Myocyte (in vitro differentiated cells): ENCODE measurements at places on chromosomes 2 and 18. TPM values are rescaled to one million over a fixed set of nuclear protein-coding genes. Genes with fewer than 3 reads are reported as not detected.

DNA sequence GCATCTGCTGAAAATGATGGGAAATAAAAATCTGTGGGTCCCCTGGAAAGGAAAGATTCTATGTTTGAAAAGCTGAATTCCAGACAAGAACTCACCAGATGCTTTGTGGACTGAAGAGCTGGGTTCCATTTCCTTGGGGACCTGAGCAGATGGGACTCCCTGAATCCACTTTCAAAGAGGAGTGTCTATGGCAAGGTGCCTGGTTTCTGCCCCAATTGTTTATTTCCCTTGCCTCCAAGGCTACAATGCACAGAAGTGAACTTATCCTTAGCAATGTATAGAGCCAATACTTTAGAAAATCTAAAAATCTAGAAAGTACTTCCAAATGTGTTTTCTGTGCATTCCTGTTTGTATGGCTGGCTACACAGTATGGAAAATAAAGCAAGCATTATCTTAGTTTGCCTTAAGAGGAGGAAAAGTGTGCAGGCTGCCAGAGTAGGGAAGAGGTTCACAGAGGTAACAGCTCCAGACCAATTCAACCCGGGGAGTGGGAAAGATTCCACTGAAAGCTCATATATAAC is 420.5 kb downstream of the NRXN1 start:
- DNase-seq, result no peak

DNA sequence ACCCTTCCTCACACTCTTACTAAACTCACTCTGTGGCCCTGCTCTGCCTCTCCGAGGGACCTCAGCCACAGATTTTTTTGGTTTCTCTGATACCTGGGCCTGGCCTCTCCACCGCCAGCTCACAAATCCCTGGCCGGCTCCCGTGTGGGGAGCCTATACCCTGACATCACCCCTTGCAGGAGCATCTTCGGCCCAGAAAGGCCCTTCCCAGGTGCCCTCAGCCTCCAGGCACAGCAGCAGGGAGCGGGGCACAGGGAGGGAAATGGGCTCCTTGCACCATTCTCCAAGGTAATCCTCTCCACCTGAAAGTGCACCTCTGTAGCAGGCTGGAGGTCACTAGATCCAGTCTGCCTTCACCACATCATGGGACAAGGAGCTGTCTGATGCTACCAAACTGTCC is 43.2 kb downstream of the CRACDL start:
- DNase-seq, result no peak

GRCh38 chr2:41924709-41925408 is 123.0 kb upstream of the PKDCC start:
- no peak for DNase-seq

DNA sequence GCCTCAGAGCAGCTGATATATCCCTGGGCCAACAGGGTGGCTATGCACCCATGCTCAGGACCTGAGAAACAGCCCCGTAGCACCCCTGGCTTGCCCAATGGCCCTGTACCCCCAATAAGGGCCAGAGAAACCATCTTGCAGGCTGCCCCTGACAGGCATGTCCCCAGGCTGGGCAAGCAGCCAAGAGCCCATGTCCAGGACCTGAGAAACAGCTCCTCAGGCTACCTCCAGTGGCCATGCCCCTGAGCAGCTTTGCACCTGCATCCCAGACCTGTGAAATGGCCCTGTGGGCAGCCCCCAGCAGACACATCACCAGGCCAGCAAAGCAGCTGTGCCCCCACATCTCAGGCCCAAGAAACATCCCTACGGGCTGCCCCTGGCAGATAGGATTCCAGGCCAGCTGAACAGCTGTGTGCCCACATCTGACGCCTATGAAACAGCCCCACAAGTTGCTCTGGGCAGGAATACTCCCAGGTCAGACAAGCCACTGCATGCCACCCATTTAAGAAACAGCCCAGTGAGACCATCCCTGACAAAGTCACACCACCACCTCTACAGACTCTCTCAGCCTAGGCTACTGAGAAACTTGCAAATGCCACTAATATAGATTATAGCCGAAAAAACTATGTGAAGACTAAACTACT is 84.1 kb downstream of the TMEM237 start:
- DNase-seq, result peak; percentile 59

DNA sequence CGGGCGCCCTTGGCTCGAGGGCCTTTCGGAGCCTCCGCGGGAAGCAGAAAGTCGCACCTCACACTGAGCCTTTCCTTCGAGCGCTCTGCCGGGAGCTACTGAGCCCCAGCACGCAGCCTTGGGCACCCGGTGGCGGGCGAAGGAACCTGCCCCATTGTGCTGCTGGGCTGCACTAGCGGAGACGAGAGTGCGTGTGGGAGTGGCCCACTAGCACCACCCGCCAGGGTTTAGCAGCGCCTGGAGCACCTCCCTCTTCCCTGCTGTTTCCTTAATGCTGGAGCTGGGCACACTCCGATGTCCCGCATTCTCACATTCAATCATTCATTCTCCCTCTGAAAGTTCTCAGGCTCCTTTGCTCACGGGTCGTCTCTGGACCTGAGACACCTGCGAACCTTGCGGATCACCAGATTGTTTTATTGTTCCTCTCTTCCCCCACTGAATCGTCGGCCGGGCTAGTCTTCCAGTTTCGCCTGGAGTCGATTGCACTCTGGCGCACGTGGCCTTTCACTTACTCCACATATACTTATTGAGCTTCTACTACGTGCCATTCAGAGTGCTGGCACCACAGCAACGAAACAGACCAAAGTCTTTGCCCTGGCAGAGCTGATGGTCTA is 8.5 kb upstream of the PAX3 start:
- DNase-seq, result no peak

- DNase-seq, result peak; percentile 77
Observed at GRCh38 chr2:142868229-142868762, 9.2 kb upstream of the KYNU start.

- DNase-seq, result no peak
Observed at GRCh38 chr2:197904446-197904845, 100.1 kb downstream of the PLCL1 start.

GRCh38 chr2:20241973-20242726 is 17.2 kb upstream of the SDC1 start:
- DNase-seq, result no peak

DNA sequence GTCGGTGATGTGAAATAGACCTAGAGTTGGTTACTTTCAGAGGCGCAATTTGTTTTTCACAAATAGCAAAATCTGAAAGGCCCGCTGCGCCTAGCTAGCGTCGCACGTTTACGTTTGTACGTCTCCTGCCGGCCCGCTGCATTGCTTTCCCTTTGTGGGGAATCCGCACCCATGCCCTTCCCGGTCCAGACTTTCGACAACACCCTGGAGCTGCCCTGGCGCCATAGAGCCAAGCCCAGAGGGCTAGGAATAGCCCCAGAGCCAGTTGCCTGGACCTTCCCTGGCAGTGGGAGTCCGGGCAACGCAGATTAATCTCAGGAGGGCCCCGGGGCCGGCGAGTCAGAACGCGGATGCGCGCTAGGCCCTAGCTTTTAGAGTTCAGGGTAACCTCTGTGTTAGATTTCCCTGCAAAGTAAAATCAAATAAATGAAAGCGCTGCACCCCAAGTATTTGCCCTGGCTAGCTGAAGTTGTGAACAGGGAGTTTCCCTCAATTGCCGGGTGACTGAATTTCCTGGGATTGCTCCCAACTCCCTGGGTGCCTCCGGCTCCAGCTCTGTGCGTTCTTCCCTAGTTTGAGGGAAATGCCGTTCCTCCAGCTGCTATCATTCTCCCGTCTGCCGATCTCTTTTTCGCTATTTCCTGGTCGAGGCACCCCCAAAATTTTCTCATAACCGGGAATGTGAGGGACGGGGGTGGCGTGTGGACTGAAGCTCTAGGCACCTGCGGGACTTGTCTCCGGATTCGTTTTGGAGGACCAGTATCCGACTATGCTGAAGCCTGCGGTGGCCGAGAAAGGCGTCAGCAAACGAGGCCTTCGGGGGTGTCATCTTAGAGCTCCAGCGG is 1.2 kb upstream of the EN1 start:
- no peak for DNase-seq

TBR1 gene
- 0.08 TPM in 1 of 2 replicates, not detected in the other for total RNA-seq

TNFAIP6 gene
- 8.8 and 10.6 TPM in 2 replicates for total RNA-seq

POTEI gene
- not detected in 2 replicates for total RNA-seq

GRHL1 gene
- total RNA-seq, result 0.47 and 1.4 TPM in 2 replicates

RDH14 gene
- total RNA-seq, result 39.1 and 40.0 TPM in 2 replicates

TTC31 gene
- total RNA-seq, result 16.3 and 18.9 TPM in 2 replicates
